Skin of body (tissue), 3 donors: ENCODE measurements at places on chromosomes 12 and 14. TPM values are rescaled to one million over a fixed set of nuclear protein-coding genes. Genes with fewer than 3 reads are reported as not detected.
A peak's percentile ranks its signal among the peaks of the same experiment; 100 is the strongest.

GRCh38 chr14:31118892-31119291 lies 88.7 kb downstream of the HECTD1 start:
- no peak for DNase-seq

DPPA3 gene
- not detected for total RNA-seq

GRCh38 chr12:107448198-107448597 lies 237.4 kb upstream of the PWP1 start:
- DNase-seq = no peak

- DNase-seq = no peak
Observed at GRCh38 chr12:52018433-52019112, 11.8 kb downstream of the TAMALIN start.

HOXC10 gene
- 2.6 TPM for total RNA-seq

- no peak for DNase-seq
Observed at GRCh38 chr12:116694653-116695463, 43.0 kb downstream of the SPRING1 start.

CD163L1 gene
- total RNA-seq = 12.7 TPM

DNA sequence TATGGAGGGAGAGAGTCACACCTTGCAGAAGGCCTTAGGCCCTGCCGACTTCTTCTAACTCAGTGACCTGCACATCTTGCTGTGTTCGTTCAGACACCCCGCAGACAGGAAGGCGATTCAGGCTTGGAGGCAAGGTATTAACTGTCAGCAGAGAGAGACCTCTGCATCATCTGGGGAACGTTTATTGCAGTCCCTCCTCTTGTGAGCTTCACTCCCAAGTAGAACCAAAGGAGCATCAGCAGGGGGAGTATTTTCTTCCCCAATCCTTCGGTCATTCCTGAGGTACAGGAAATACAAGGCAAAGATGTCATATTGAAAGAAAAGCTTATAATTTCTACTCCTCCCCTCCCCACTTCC lies 217.9 kb downstream of the CRADD start:
- DNase-seq = peak; percentile 92

- DNase-seq = no peak
Observed at GRCh38 chr12:105524961-105525360, 194.5 kb downstream of the C12orf75 start.

DNA sequence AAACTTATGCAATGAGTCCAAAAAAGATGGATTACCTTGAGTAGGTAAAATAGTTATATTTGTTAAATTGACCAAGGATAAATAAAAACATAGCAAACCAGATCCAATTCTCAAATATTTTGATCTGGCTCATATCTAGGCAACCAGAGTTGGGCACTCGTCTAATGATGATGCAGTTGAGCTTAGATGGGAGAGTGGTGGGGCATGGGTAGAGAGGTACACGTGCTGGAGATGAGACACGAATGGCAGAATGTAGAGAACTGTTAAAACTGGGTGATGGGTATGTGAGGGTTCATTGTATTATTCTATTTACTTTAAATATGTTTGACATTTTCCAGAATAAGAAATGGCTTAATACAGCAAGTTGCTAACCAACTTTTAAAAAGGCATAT lies 7.6 kb upstream of the RNF34 start:
- DNase-seq = no peak

DNA sequence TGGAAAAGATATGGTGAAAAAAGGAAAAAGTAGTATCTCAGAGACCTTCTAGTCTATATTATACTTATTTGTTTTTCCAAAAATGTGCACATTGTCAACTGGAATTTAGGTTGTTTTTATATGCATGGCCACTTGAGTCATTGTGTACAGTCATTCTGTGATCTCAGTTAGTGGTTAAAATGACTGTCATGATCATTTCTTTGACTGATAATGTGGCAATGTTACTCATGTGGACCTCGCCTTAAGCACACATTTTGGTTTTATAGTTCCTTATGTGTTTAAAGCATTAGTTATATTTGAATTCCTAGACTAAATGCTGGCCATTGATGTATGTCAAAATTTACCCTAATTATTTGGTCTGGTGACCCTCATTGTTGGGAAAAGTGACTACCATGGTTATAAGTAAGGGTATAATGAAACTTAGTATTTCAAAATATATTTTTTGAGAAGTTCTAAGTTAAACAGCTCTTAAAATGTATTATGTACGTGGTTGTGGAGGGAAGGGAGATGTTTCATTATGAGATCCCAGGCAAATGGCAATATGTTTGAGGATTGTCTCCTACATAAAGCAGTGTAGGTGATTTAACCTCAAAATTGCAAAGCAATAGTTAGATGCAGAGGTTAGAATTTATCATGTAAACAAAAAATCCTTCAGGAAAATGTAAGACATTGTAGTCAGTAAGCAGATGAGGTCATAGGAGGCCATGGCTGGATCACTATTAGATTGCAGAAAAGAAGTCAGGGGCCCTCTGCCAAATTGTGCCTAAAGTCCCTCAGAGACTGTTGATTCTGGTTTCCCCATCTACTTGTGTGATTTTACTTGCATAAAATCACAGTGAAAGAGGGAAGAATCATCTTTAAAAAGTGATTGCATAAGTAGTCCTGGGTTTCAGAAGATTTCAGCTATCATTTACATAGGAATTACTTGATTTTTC lies 17.5 kb downstream of the PNMA1 start:
- no peak for DNase-seq

DNA sequence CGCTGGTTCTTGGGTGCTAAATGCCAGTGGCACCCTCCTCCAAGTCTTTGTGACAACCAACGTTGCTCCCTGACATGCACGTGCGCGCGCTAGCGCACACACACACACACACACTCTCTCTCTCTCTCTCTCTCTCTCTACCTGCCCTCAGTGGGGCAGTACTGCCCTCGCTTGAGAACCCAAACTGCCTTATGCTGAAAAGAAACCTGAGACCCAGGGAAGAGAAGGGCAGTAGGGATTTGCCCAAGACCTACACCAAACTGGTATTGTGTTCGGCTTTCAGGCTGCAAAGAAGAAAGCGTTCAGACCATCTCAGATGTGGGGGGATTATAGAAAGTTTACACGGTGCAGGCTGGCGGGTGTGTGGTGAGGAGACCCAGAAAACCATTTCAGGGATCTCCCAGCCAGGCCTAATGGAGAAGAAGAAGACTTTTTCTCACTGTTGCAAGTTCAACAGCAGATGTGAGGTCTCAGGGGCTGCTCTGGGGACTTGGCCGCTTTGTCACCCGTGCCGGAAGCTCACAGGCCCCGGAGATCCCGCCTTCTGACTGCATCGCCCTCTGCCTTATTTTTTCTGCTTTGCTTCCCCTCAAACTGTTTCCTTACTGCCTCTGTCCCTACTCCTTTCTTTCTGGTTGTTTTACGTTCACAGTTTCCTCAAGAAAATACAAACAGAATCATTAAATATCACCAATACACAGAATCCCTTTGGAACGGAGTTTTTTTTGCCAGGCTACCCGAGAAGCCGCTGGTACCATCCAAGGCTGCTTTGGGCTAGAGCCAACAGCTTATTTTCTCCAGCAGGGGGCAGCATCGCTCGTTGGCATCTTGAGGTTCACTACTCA lies 82.4 kb downstream of the PPM1A start:
- DNase-seq = peak; percentile 50

VDR gene
- 12.2 TPM for total RNA-seq

GRCh38 chr14:68935761-68936214 lies 43.3 kb downstream of the ACTN1 start:
- DNase-seq = peak; percentile 11

WNT1 gene
- total RNA-seq = not detected

DNA sequence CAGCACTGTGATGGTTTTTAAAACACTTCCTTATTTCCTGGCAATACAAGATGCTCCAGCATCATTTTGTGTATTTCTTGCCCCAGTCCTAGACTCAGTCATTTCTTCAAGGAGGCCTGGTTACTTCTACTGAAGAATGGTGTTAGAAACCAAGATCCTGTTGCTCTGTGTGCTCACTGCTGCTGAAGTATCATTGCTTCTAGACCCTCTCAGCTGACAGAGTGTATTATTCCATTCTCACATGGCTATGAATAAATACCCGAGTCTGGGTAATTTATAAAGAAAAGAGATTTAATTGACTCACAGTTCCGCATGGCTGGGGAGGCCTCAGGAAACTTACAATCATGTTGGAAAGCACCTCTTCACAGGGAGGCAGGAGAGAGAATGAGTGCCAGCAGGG lies 14.9 kb upstream of the SERPINA6 start:
- no peak for DNase-seq

DNA sequence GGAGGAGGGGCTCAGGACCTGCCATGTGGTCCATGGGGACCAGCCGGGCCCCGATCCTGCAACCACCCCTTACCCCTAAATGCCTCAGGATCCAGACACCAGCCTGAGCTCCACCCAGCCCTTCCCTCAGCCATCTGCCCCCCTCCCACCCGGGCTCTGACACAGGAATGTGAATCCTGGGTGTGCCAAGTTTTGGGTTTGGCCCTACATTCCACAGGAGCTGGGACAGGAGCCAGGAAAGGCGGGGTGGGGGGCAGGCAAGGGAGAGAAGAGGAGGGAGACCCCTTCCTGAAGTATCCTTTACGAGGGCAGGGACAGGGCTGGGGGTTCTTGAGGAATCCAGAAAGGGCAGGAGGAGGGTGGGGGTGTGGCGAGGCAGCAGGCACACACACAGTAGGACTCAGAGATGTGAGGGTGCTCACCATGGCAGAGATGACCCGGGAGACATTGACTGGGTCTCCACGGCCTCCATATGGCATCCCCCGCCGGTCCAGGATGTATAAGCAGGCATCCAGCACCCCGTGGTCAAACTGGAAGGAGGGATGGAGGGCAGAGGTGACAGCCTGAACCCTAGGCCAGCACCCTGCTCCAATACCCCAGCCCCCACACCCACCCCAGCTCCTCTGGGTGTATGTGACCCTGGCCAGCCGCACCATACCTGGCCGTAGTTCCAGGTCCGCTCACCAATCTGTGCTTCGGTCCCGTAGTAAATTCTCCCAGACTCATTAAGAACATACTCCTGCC lies 3.5 kb downstream of the TGM1 start:
- peak; percentile 32 for DNase-seq

DNA sequence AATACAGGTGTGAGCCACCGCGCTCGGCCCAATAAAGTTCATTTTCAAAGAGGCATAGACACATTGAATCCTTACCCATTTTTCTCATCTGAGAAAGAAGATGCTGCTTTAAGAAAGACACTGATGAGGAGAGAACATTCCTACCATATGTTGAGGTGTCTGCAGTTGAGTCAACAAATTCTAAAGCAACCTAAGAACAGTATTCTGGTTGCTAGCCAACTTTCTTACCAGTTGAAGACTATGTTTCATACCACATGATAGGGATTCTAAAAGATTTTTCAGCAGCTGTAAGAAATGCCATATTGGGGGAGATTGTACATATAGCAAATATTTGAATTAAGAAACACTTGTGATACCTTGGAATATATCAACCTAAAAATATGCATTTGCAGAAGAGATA lies 160.1 kb downstream of the SRGAP1 start:
- DNase-seq = no peak

DNA sequence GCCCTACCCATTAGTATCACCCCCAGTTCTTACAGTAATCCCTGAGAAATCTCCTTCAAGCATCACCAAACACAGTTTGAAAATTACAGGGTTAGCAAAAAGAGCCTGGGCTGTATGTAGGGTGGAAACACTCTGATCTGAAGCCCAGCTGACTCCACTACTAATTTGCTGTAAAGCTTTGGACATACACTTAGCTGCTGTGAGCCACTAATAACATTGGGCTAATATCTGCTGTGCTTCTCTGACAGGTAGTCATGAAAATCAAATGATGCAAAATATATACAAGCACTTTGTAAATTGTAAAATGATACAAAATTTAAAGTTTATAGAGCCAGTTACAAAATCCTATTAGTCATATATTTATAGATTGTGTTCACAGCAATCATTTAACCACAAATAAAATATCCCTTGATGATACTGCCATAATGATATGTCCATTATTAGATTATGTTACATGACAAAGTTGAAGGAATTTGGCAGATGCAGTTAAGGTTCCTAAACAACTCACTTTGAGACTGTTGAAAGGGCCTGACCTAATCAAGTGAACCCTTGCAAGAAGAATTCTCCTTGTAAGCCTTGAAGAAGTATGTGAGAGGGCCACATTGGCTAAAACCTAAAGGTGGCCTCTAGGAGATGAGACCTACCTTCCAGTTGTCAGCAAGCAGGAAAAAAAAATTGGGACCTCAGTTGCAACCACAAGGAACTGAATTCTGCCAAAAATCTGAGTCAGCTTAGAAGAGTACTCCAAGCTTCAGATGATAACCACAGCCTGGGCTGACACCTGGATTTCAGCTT lies 19.0 kb downstream of the TWF1 start:
- no peak for DNase-seq
